ENCODE measurements at places on chromosomes 2 and 18.
A peak's percentile ranks its signal among the peaks of the same experiment; 100 is the strongest.

GRCh38 chr2:120224735-120225548, 1.7 kb upstream of the TMEM185B start:
- no peak for DNase-seq

DNA sequence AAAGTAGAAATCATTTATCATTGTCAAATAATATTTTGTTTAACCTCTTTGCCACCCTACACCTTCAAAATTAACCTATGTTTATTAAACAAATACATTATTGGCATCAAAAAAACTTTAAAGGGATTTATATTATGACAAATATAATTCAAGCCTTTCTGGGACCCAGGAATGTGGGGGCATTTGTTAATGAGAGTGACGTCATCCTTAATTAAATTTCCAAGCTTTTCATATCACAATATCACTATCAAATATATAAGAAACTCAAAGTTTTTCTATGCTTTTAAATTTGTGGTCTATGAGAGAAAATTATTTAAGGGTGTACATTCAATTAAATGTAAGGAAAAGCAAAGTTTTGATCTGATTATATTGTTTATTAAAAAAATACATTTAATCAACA, 307.4 kb upstream of the POU3F3 start:
- no peak for DNase-seq

- no peak for DNase-seq
Measured at GRCh38 chr2:203849010-203849409, 18.6 kb upstream of the CTLA4 start.

GRCh38 chr18:64807560-64807959, 658.7 kb upstream of the LINC00305 start:
- no peak for DNase-seq

GRCh38 chr18:29651122-29651680, 1391.3 kb downstream of the DSC3 start:
- DNase-seq = peak; percentile 44

DNA sequence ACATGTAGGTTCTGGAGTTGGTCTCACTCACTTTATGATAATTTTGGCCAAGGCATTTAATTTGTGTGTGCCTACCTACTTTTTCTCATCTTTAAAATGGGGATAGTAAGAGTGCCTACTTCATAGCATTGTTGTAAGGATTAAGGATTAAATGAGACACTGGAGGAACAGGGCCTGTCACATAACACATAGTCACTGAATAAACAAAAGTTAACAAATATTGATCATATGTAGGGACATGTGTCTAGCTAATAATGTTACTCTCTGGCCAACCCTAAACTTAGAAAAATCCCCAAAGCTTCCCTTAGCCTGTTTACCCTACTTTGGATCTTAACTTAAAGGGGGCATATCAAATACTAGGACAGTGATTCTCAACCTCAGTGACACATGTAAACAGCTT, 169.9 kb downstream of the MYO1B start:
- DNase-seq = no peak

- no peak for DNase-seq
Measured at GRCh38 chr2:133945089-133945488, 308.8 kb upstream of the MGAT5 start.

DNA sequence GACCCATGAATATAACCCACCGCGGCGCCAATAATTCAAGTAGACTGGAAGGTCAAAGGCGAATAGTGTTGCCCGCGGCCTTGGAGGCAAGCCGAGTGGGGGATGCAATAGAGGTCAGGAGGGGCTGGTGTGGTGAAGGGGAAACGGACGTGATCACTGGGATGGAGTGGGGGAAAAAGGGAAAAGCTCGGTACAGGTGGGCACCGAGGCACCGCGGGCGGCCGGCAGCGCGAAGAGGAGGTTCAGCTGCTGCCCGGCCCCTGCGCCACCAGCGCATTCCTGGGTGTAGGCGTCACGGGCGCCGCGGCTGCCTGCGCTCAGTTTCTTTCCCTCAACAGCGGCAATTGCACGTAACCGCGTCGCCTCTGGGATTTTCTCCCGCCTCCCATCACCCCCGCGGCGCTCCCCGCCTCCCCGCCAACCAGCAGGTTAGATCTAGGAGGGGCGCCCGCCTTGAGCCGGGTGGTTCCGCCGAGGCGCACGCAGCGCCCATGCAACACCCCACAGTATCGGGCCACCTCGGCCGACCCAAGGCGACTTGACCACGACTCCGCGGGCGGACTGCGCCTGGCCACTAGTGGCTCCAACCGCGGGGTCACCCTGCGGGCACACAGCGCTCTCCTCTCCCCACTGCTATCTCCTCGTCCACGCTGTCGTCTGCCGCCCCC, 1.5 kb downstream of the RND3 start:
- peak; percentile 88 for DNase-seq

DNA sequence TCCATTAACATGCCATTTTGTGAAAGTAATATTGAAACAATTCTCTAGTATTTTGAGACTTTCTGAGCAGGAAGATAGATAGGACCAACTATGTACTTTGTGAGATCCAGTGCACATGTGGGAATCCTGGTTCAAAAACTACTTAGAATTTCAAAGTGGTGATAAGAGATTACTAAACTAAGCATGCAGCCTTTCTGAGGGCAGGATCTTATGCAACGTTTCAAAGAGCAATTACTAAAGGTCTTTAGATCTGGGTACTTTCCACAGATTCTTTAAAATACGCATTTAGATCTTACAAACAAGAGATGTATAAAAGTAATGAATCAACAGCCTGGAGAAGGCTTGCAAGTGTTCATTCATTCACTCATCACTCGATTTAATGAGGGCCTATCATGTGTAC, 124.4 kb upstream of the TRIB2 start:
- DNase-seq = no peak

GRCh38 chr2:203869223-203870042, 1.9 kb downstream of the CTLA4 start:
- DNase-seq = no peak

GRCh38 chr2:204250692-204251091, 294.6 kb upstream of the PARD3B start:
- no peak for DNase-seq

DNA sequence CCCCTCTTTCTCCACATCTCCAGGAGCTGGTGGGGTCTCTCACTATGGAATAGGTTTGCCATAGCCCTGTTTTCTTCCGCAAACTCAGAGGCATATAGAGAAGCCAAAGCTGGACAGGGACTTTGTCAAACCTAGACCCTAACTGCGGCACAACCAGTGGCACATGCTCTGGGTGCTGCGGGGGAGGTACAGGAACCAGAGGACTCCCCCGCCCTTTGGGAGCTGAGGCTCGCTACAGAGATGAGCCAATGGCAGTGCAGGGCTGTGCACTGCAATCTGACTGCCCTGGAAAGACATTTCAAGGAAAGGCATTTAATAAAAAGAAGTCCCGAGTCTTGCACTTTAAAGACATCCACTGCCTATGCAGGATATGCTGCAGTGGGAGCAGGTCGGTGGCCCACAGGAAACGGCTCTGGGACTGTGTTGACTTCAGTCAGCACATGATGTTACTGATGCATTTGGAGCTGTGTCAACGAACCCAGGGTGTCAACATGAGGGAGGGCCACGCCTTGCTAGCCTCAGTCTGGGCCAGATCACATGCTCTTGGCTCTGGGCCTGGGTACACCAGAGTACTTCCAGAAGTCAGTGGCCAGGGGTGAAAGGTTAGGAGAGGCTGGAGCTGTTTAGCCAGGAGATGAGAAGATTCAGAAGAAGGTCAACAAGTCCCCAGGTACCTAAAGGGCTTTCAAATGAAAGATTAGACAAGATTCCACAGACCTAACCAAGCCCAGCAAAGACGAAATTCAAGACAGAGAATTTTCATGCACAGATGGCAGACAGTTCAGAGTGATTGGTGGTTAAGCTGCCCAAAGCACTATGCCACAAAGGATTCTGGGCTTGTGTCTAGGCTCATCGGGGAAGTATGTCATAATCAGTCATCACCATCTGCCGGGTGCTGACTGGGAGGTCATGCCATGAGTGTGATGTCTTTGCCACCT, 8.2 kb downstream of the SLC35F6 start:
- peak; percentile 27 for DNase-seq

DNA sequence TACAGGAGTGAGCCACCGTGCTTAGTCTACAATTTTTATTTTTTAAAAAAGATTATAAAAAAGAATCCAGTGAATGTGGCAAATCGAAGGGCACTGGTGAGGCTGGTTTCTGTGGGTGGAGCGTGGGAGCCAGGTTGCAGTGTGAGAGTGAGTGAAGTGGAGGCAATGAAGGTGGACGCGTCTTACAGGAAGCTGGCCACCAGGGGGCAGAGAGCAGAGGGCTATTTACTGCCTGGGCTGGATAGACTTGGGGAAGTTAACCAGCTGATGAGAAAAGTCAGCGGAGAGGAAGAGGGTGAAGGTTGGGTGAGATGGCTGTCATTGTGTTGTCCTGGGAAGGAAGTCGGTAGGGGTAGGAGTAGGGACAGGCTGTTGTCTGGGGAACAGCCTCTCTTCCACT, 6.8 kb downstream of the SCTR start:
- peak; percentile 31 for DNase-seq

GRCh38 chr2:203444738-203445137, 90.4 kb downstream of the RAPH1 start:
- no peak for DNase-seq

GRCh38 chr2:231370749-231371429, 24.6 kb upstream of the B3GNT7 start:
- DNase-seq = no peak

- no peak for DNase-seq
Measured at GRCh38 chr2:1869248-1869647, 124.9 kb upstream of the PXDN start.

GRCh38 chr2:3010001-3010400, 367.6 kb downstream of the EIPR1 start:
- no peak for DNase-seq

- no peak for DNase-seq
Measured at GRCh38 chr2:115183144-115183543, 740.7 kb downstream of the DPP10 start.

DNA sequence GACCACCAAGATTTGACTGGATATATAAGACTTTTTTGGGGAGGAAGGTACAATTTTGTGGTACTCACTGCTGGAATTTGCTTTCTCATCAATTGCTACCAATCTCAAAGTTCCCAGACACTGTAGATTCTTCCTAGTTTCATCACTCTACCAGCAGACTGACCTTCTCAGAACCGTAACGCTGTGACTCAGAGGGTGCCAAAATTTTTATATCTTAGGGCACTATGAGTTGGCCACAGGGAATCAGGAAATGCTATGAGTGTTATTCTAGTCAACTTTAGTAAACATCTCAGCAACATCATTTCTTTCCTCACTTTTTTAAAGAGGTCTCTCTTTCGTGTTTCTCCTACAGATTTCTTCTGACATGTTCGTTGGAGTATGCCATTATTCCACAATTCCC, 499.0 kb downstream of the TMX3 start:
- peak; percentile 66 for DNase-seq

DNA sequence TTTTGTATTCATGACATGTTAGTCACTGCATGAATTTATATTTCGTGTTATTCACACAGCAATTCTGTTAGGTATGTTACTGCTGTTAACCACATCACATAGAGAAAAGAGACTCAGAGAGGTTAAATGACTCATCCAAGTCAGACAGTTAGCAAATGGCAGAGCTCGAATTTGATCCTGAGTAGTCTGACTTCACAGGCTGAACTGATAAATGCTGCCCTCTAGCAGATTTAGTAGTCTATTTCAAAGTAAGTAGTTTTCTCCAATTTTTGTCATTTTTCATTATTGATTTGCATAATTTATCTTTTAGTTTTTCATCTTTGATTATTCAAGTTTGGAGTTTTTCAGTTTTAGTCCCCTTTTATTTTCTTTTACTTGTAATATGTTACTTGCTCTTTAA, 58.3 kb downstream of the WDR7 start:
- peak; percentile 86 for DNase-seq

DNA sequence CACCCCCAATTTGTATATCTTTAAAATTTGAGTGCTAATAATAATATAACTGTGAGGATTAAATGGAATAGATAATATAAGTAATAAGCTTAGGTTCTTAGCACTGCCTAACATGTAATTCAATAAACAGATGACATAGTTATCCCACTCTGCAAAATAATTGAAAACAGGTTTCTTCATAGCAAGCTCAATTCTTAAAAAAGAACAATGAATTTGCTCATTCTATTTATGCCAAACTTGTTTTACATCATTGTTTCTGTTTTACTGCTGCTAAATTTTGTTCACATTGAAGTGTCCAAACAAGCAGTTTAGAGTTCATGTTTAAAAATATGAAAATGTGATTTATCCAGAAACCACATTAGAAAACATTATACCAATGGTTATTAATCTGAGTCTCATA, 217.0 kb downstream of the MBD5 start:
- DNase-seq = peak; percentile 29

GRCh38 chr2:21610304-21610703, 486.5 kb downstream of the TDRD15 start:
- DNase-seq = no peak

DNA sequence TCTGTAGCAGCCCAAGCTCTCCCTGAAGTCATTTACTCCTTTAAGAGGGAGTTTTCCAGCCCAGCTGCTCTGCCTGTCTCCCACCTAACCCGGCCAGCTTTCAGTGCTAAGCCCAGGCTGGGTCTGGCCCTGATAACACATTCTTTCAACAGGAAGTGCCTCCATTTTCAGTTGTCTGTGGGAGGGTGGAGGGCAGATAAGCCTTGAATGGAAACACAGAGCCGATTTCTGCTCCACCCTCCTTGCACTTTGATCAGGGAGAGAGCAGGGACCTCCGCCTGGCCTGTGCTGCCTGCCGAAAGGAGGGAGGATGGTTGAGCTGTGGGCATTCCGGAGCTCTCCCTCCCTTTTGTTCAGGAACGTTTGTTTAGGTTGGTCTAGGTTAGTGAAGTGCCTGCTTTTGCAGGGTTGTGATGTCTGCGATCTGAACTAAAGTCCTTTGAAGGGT, 24.8 kb downstream of the GATA6 start:
- no peak for DNase-seq

DNA sequence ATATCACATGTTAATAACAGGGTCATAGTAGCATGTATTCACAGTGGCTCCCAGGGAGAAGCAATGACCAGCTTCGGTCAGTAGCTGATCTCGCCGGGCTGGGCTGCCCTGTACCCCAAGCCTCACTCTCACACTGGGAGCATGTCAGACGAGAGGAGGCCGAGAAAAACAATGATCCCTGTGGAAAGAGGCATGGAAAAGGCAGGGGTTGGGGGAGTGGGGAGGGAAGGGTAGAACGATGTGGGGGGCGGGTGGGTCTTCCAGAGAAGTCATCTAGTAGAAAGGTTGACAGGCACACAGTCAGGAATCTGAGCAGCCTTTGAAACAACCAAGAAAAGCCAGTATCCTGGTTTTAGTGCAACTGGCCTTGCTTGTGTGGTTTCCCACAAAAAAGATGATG, 25.4 kb downstream of the TGFA start:
- DNase-seq = no peak

GRCh38 chr2:209426432-209426831, 2.6 kb downstream of the MAP2 start:
- no peak for DNase-seq

GRCh38 chr2:144447535-144447934, 72.4 kb downstream of the ZEB2 start:
- DNase-seq = no peak

- no peak for DNase-seq
Measured at GRCh38 chr2:26721115-26722032, 28.9 kb downstream of the KCNK3 start.

Data from fibroblast of skin of scalp (primary cell).